Cortex of kidney (tissue), 1 donor: ENCODE measurements at places on chromosomes 6 and 20.

GRCh38 chr20:56426926-56427325 is 14.9 kb downstream of the CASS4 start:
- DNase-seq: no peak

DNA sequence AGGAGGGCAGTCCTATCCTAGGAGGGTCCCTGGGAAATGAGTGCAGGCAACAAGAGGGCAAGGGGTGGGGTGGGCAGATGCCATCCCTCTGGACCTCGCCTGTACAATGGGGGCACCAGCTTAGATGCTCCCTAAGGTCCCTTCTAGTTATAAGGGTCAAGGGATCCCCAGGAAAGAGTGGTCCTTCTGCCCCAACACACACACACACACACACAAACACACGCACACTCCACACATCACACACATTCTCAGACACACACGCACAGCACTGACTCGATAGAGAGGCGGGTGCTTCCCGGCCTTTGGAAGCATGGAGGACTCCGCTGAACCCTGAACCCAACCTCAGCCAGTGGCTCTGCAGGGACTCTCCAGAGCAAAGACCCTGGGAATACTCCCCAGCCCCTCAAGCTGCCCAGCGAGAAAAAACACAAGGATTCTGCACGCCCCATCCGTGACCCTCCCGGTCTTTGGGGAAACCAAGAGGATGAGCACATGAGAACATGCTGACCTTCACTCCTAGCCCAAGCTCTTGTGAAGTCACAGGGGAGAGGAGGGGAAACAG is 64.6 kb downstream of the MDGA1 start:
- no peak for DNase-seq

DNA sequence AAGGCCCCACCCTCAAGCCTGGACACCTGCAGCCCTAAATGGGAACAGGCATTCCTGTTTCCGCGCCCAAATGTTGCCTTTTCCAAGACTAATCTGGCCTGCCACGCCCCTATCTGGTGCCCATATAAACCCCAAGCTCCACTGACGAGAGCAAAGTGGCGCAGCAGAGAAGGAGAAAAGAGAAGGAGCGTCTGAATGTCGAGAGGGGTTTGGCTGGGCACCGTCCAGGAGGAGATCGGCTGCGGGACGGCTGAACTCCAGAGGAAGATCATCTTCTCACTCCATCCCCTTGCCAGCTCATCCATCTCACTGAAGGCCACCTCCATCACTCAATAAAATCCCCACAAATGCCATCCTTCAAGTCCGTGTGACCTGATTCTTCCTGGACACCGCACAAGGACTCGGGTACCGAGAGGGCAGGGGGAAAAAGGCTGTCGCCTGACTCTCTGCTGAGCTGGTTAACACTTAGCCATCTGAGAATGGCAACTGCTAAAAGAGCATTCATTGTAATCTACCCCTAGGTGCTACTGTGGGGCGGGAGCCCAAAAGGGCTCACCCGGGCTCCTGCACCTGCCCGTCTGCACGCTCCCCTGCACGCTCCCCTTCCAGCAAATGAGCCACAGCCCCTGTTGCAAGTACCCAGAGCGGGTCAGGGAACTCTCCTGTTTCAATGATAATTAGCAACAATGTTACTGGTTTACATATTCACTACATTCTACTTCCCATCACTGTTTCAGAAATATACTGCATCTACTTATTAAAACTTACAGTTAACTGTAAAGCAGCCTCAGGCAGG is 23.5 kb downstream of the TAF4 start:
- no peak for DNase-seq

GRCh38 chr6:73506246-73506645 is 14.6 kb downstream of the EEF1A1 start:
- DNase-seq: no peak

GRCh38 chr20:13685623-13686022 is 46.9 kb upstream of the TASP1 start:
- DNase-seq: no peak

DNA sequence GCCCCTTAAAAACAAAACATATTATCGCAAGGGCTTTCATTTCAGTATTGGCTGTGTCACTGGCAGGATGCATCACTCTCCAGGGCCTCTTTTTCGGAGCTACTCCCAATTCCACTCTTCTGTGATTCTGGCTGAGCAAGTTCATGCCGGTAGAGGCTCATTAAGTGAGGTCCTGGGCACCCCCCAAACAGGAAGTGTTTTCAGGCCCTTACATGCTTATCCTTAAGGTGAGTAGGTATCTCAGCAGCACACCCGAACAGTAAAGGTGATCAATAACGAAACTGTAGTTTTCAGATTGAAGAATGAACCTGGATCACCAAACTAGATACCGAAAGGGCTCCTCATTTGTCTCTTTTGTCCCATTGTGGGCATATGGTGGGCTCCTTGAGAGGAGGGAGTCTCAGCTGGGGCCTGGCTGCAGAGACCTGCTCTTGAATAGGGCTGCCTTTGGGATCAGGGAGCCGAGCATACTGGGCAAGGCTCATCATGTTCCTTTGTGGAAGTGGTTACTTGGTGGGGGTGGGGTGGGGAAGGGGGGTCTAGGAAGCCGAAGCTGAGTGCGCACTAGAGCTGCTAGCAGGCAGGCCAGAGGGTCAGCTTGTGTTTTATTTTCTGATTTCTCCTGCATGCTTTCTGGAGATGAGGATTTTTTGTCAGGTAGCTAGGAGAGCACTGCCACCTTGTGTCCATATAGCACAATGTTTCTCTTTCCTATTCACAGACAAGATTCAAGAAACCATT is 65.2 kb downstream of the CDS2 start:
- DNase-seq: no peak

DNA sequence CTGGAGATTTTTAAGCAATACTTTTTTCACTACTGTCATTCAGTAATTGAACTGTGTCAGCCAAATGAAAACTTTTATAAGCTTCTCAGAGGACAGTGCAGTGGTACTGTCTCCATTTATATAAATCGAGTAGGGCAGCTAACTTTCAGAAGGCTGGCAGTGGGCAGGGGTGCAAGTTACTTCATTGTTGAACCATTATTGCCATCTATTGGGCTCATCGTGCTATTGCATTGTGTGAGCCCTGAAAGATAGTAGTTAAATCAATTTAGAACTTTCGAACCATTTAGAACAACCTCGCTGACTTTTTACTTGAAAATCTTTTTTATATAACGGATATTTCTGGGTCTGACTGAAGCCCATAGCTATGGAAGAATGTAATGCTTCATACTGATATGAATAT is 347.8 kb upstream of the PLCB4 start:
- DNase-seq: no peak

- DNase-seq: no peak
Observed at GRCh38 chr6:28580475-28580874, 54.8 kb downstream of the GPX5 start.

DNA sequence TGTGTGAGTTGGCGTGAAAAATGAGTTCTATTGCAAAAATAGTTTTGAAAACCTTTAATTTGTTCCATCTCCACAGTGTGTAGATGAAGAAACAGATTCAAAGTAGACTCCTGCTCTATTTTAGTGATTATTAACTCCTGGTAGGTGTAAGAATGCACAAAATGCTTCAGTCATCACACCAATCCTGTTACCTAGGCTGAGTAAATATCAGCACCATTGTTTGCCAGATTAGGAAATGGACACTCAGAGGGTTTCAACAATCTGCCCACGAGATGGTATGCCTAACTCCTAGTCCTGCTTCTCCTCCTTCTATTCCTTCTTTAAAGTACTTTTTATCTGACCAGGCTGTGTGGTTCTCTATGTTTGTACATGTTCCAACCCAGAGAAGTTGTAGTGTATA is 108.9 kb upstream of the AHI1 start:
- no peak for DNase-seq

- no peak for DNase-seq
Observed at GRCh38 chr6:145025488-145025887, 709.8 kb downstream of the EPM2A start.

- no peak for DNase-seq
Observed at GRCh38 chr6:71577766-71578165, 289.2 kb downstream of the OGFRL1 start.

- DNase-seq: no peak
Observed at GRCh38 chr6:12012038-12012557, at the start of gene HIVEP1. Gene HIVEP1, plus strand, starts transcription at chr6:12012312. Its CDS starts 3,317 bp downstream, at chr6:12015629.

DNA sequence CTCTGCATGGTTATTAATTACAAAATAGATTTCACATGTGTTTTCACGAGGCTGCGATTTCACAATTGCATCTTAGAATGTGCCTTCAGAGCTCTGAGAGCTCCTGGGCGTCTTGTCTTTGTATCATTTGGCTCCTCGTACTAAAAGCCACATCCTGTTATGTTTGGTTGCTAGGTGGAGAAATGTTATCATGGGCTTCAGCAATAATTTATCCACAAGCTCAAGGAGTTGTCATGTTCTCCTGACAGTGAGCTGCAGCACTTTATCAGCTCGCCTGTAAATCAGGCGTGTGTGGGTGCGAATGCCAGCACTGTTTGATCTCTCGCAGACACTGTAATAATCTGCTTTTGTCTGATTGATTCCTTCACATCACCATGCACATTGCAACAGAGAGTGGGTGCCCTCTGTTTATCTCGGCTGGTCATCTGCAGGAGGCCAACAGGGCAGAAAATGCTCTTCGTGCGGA is 218.6 kb upstream of the ZFP64 start:
- DNase-seq: no peak

DNA sequence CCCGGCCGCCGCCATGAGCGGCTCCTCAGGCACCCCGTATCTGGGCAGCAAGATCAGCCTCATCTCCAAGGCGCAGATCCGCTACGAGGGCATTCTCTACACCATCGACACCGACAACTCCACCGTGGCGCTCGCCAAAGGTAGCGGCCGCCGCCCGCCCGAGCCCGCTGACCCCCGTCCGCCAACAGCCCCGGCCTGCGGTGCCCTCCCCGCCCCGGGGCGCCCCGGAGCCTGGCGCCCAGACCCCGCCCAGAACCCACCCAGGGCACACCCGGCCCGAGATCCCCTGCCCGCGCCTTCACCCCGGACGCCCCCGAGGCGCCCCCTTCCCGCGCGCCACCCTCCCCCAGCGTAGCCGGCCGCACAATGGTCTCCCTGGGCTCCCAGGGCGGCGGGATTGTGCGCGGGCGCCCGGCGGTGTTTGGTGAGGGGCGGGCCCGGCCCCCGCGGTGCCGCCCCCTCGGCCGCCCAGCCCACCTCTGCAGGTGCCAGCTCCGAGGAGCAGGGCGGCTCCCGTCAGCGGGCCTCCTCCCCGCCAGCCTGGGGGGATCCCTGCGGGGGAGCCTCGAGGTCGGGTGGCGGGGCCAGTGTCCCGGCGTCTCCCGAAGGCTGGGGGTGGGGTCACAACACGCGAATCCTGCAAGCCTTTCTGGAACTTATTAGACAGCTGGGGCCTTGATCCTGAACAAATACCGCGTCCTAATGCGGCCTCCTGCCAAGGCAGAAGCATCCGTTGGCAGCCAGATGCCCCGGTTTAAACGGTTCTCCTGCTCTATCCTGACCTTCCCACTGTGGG is 577 bp downstream of the LSM14B start:
- no peak for DNase-seq

- no peak for DNase-seq
Observed at GRCh38 chr20:22916021-22916842, 118.9 kb upstream of the SSTR4 start.

DNA sequence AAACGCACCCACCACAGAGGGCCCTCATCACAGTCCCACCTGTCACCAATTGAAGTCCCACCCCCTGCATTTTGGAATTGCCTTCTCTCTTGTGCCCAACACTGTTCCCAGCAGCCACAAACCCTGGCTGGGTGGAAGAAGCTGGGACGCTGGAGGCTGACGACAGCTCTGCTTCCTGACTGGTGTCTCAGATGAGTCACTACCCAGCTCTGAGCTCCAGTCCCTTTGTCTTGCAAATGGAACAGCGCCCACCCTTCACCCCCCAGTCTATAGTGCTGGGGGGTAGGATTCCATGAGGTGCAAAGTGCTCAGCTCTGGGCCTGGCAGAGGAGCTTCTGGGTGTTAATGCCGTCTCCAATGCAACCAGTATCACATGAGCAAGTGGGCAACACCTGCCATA is 85.3 kb downstream of the DLGAP4 start:
- no peak for DNase-seq

GRCh38 chr20:7703551-7703961 is 236.7 kb downstream of the HAO1 start:
- no peak for DNase-seq

DNA sequence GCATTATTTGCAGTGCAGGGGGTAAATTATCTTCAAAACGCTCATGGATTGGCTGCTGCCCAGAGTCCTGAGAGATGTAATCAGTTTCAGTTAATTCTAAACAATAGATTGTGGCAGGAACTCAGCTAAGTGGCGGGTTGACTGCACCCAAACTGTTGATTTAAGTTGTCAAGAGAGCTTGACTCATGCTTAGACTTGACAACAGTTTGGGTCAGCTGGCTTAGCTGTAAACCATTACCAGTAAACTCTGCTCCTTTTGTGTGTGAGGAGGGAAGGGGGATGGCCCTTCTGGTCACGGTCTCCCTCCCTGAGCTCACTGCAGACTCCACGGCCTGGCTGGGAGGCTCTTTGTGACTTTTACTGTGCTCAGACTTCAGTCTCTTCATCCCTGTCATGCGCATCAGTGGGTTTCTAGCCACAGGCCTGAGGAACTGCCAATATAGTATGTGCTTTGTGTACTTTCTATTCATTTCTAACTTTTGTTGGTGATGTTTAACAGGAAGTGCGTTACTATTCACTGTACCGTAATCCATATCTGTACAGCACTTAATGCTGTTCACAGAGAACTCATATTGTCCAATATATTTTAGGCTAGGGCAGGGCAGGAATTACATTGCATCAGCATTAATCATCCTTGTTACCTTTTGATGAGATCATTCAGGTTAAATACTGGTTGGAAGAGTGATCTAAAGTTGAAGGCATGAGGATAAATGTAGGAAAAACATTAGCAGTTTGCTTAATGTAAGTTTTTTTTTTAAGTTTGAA is 488.3 kb downstream of the CDKAL1 start:
- no peak for DNase-seq

DNA sequence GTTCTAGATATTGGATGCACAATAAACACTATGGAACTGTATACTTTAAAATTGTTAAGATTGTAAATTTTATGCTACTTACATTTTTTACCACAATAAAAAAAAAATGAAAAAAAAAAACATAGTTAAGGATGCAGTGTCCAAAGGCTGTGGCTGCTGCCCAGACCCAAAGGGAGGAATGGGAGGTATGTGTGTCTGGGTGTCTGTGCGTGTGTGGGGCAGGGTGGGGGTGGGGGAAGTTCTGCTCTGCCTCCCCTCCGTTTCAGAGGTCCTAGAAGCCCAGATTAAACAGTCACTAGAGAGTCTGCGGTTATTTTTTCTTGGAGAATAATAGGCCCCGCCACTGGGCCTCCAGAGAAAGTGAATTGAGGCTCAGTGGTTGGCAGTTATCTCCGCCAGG is 136.4 kb upstream of the ARMC2 start:
- no peak for DNase-seq
